Ascending aorta (tissue), 2 donors: ENCODE measurements at places on chromosomes 3 and 15. TPM values are rescaled to one million over a fixed set of nuclear protein-coding genes. Genes with fewer than 3 reads are reported as not detected.

CLRN1 gene
- total RNA-seq, result not detected

CFAP20DC gene
- not detected for total RNA-seq

DNA sequence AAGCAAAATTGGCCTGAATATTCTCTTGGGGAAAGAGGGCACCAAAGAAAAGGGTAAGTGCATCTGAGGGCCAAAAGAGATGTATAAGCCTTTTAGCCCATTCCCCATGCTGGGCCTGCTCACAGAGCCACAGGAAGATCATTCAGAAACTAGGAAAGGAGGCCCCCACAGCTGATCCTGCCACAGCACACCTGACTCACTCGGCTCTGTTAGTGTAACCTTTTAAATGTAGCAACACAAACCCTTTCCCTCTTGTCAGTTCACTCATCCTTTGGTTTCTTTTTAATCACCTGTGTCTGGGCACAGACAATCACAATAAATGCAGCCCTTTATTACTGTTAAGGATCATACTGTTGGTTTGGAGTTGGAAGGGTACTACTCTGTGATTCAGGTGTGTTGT, 69.9 kb downstream of the PDCD6IP start:
- DNase-seq, result no peak

GRCh38 chr3:84960581-84960980, 1.8 kb downstream of the CADM2 start:
- no peak for DNase-seq
